ENCODE measurements at places on chromosomes 11 and 22. TPM values are rescaled to one million over a fixed set of nuclear protein-coding genes. Genes with fewer than 3 reads are reported as not detected.
A peak's percentile ranks its signal among the peaks of the same experiment; 100 is the strongest.

DNA sequence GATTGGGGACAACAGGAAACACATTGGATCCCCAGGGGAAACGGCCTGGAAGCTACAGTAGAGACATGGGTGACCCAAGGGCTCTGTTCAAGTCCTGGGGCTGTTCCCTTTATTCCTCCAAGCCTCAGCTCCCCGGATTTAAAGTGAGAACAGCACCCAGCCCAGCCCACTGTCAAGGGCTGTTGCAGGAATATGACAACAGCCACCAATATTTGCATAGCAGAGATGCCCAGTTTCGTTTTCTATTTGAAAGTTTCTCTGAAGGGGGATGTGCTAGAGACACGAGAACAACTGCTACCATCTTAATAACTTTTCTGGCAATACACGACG is 81.1 kb upstream of the WNT7B start:
- peak; percentile 51 for DNase-seq

DNA sequence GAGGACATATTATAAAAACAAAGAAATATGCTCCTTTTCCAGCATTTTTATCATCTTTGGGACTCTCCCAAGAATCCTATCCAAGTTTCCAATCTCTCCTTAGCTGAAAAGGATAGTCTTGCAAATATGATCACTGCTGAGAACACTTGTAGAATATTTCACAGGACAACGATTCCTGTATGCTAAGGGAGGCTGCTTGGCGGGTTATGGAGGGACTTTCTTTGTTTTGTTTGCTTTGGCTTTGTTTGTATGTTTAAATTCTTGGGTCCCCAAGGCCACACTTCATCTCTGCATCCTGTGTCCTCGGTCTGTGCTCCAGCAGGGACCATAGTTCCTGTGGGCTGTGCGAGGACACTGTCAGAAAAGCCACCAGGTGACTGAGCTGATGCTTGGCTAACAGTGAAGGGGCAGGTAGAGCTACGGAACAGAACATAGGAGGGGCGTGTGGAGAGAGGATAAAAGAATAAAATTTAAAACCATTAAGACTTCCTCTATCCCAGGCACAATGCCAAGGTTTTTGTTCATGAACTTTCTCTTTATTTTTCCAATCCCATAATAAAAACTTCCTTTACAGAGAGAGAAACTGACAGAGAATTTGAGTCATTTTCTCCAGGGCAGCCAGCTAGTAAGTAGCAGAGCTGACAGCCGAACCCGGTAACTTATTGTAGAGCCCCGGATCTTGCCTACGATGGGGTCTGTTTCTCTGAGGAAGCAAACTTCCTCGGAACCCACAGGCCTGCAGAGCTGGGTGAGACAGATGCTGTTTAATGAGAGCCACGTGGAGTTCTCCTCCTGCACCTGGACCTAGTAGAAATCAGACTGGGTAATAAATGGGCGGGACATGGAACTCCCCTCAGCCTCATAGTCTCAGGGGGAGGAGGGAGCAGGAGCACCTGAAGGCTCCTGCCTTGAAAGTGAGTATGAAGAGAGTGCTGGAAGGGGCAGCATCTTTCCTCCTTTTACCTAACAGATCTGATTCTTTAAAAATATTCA is at the start of gene IZUMO1R:
TSS of gene IZUMO1R (plus strand) at position 615 of the 993 bp plus-strand sequence. CDS start 1,057 bp downstream, outside the sequence.
- DNase-seq, result no peak

- no peak for DNase-seq
These were observed 13.4 kb upstream of the PGA3 start for GRCh38 chr11:61189933-61190332.

Gene TREH
- total RNA-seq, result not detected

- DNase-seq, result no peak
These were observed 263.1 kb downstream of the DDX10 start for GRCh38 chr11:108927791-108928545.

GRCh38 chr11:36119300-36119699 is 169.9 kb downstream of the COMMD9 start:
- DNase-seq, result no peak

- no peak for DNase-seq
These were observed 652.5 kb downstream of the NTM start for GRCh38 chr11:132022733-132023478.

Gene EHF
- total RNA-seq, result not detected

GRCh38 chr11:18727479-18728236 is 1.7 kb upstream of the IGSF22 start:
- peak; percentile 44 for DNase-seq

DNA sequence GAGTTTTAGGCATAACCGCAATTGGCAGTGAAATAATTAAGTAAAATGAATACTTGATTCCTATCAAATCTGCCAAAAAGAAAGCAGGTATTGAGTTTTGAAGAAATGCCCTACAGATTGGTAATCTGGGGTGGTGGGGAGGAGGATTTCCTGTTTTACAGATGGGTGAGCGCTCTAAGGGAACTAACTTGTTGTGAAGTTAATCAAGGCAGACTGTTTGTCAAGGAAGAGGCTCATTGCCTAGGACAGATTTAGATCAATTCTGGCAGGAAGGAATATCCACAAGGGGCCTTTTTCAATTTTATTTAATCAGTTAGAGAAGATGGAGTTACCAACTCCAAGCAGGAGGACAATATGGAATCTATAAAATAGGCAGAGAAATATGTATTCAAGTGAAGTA is 271.5 kb upstream of the CCDC90B start:
- no peak for DNase-seq

Gene SCUBE2
- total RNA-seq, result 0.21 TPM

DNA sequence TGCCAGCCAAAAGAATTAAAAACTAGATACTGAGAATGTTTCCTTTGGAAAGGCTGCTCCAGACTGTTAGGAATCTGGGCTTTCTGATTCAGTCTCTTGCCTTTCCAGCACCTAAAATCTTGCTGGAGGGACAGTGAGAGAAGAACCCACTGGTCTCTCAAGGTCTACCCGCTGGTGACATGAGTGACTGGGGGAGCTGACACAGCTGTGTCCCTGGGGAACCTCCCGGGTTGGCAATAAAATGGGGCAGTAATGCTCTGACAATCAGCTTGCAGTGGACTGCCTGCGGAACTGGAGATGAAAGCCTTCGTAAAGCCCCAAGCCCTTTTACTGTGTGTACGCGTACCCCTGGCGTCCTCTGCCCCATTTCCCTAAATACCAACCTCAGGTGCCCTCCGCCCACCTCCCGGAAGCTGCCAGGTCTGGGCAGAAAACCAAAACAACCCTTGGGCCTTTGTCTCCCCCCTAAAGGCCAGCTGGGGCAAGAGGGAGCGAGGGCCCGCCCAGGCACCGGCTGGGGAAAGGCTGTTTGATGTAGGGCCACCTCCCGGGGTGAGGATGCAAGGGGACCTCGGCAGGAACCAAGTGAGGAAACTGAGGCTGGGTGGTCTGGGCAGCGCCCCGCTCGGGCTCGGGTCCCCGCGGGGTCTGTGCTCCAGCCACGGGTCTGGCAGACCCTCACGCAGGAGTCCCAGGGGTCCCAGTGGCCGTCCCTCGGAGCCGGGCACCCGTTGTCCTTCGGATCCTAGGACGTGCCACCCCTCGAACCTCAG is 741 bp downstream of the CARS1 start:
- DNase-seq, result no peak

DNA sequence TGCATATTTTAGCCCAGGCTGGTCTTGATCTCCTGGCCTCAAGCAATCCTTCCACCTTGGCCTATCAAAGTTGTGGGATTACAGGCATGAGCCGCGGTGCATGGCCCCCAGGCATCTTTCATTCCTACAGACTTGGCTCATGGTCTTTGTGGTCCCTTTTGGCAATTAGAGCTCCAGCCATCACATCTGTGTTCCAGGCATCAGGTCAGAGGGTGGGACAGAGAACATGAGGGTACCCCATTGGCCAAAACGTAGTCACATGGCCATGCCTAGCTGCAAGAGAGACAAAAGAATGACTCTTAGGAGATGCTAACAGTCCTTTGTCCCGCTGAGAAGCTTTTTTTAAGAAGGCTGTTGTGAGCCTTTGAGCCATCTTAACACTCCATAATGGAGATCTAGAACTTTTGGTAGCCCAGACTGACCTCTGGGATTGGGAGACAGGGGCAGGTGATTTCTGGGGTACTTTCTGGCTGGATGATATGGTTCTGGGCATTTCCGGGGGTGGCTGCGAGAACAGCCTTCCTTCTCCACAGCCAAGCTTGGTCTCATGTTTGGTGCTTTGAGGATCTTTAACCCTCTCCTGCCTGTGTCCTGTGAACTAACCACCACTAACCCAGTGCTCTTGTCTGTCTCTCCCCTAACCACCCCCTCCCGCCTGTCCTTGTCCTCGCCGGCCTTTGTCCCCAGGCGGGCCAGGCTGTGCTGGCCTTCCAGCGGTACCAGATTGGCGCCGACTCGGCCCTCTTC is 18.4 kb upstream of the TAB1 start:
- DNase-seq, result no peak

GRCh38 chr11:128621601-128622501 is 34.5 kb upstream of the ETS1 start:
- DNase-seq, result peak; percentile 88

DNA sequence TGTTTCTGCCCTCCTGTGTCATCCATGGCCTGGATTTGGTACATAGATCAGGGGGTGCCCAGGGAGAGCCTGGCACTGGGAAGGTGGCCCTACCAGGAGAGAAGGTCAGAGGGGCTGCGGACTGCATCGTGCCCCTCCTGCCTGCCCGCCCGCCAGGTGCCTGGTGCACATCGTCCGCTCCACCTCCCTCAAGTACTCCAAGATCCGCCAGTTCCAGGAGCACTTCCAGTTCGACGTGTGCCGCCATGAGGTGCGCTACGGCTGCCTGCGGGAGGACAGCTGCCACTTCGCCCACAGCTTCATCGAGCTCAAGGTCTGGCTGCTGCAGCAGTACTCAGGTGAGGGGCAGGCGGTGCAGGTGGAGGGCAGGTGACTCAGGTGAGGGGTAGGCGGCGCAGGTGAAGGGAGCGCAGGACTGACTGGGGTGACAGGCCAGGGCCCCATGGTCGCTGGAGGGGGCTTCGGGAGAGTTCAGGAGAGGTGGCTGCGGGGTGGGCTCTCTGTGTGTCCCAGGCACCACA is 32.7 kb upstream of the TEF start:
- no peak for DNase-seq

Gene RAPSN
- not detected for total RNA-seq

Gene ZNF214
- 7.9 TPM for total RNA-seq

DNA sequence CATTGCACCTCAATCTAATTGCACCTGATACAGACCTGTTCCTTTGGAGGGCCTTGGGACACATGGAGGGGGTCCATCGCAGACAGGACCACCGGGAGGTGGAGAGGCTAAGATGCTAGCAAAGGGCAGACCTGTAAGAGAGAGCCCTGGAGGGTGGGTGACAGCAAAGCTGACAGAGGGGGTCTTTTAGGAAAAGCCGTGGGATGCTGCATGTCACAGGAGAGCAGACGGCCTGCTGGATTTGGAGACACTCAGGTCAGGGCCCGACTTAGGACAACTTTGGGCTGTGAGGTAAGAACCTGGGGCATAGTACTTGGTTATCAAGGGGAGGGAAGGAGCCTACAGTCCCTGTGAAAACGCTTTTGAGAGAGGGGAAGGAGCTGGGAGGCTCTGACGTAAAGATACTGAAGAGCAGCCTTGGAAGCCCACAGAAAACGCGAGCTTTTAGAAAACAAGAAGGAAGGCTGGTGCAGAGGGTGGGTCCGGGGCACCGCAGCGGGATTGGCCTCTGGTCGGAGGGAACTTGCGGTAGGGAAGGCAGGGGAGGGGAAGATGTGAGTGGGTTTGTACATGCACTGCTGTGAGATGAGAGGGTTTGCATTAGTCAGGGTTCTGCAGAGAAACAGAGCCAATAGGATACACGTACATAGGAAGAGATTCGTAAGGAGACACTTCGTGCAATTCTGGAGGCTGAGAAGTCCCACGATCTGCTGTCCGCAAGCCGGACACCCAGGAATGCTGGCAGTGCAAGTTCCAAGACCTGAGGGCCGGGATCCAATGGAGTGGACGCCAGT is 868.5 kb downstream of the TBC1D22A start:
- no peak for DNase-seq

Gene RTN4RL2
- 0.09 TPM for total RNA-seq

DNA sequence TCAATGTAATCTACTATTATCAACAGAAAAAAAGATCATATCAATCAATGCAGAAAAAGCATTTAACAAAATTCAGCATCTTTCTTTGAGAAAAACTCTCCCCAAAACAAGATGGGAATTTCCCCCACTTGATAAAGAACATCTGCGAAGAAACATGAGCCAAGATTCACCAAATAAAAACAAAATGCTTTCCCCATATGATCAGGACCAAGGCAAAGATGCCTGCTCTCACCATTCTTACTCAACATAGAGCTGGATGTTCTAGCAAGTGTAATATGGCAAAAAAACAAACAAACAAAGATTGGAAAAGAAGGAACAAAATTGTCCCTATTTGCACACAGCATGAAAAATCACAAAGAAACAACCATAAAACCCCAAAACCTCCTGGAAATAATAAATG is 23.4 kb downstream of the SHANK2 start:
- no peak for DNase-seq

Gene EFCAB6
- 3.8 TPM for total RNA-seq

DNA sequence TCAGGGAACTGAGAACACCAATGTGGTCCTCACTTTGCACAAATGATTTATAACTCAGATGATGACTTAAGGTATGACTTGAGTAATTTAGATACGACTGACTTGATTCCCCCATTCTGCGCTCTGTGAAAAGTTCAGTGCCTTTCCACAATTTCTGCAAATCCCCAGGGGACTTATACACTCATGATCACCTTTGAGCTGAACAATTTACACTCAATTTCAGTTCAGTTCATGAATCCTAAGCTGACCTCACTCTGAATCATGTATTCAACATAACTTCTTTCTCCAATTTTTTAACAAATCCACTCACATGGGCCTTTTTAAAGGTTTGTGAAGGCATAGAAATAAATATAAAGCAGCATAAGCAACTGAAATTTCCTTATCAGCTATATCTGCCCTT is 274.2 kb downstream of the FAM76B start:
- no peak for DNase-seq

- no peak for DNase-seq
These were observed 359.0 kb downstream of the BRD1 start for GRCh38 chr22:49468487-49469198.

Gene MS4A1
- not detected for total RNA-seq

GRCh38 chr22:29394931-29395581 is 6.7 kb upstream of the AP1B1 start:
- DNase-seq, result peak; percentile 88

DNA sequence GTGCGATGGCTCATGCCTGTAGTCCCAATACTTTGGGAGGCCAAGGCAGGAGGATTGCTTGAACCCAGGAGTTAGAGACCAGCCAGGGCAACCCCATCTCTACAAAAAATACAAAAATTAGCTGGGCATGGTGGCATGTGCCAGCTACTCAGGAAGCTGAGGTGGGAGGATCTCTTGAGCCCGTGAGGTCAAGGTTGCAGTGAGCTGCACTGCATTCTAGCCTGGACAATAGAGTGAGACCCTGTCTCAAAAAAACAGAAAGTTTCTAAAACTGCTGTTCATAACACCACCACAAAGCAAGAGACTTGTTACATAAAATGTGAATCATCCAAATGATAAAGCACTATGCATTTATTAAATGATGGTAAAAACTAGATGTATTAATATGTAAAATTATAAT is 40.2 kb upstream of the CCDC34 start:
- DNase-seq, result no peak

Gene MFNG
- 2.6 TPM for total RNA-seq

Gene FLRT1
- 0.53 TPM for total RNA-seq

Gene SELENOO
- total RNA-seq, result 54.5 TPM
